ENCODE measurements at places on chromosomes 3 and 15.

- DNase-seq = no peak
These were observed 327.4 kb downstream of the SHQ1 start for GRCh38 chr3:72520690-72521308.

GRCh38 chr15:29813009-29813408, 9.3 kb downstream of the TJP1 start:
- DNase-seq = no peak

- no peak for DNase-seq
These were observed 6.0 kb downstream of the GATM start for GRCh38 chr15:45372041-45372995.

GRCh38 chr3:192914848-192915247, 2.8 kb downstream of the MB21D2 start:
- no peak for DNase-seq

DNA sequence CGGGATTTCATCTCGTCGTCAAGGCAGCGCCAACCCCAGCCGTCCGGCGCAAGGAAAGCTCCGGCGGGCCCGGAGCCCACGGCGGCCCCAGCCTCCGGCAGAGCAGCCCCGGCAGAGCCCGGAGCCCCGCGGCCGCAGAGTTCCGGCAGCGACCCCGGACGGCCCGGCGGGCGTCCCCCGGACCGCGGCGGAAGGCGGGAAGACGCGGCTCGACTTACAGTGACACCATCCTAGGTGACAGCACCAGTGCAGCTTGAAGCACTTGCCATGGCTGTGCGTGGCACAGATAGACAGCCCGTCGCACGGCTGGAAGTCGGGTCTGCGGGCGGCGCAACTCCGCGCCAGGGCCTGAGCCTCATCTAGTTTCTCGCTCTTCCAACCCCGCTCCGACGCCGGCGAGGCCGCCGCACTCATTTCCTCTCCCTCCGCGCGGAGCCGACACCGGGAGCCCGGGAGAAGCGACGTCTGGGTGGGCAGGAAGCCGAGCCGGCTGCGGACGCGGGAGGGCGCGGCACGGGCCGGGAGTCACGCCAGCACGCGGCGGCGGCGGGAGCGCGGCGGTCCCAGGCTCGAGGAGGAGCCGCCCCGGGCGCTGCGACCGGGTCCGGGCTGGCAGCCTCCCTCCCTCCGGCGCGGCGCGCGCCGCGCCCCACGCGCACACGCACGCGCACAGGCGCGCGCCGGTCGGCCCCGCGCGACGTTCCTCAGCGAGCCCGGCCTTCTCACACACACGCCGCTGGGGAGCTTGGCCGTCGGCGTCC, at the start of gene C3orf70:
Gene C3orf70, minus strand, starts transcription at position 651 of the 761 bp plus-strand sequence. Its CDS starts 237 bp downstream, at position 414.
- peak; percentile 80 for DNase-seq

DNA sequence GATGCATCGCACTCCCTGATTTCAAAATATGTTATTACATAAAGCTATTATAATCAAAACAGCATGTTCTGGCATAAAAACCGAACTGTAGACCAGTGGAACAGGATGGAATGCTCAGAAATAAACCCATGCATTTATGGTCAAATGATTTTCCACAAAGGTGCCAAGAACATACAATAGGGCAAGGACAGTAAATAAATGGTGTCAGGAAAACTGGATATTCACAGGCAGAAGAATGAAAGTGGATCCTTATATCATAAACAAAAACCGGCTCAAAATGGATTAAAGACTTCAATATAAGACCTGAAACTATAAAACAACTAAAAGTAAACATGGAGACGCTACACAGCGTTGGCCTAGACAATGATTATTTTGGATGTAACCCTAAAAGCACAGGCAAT, 22.6 kb downstream of the USP50 start:
- no peak for DNase-seq

DNA sequence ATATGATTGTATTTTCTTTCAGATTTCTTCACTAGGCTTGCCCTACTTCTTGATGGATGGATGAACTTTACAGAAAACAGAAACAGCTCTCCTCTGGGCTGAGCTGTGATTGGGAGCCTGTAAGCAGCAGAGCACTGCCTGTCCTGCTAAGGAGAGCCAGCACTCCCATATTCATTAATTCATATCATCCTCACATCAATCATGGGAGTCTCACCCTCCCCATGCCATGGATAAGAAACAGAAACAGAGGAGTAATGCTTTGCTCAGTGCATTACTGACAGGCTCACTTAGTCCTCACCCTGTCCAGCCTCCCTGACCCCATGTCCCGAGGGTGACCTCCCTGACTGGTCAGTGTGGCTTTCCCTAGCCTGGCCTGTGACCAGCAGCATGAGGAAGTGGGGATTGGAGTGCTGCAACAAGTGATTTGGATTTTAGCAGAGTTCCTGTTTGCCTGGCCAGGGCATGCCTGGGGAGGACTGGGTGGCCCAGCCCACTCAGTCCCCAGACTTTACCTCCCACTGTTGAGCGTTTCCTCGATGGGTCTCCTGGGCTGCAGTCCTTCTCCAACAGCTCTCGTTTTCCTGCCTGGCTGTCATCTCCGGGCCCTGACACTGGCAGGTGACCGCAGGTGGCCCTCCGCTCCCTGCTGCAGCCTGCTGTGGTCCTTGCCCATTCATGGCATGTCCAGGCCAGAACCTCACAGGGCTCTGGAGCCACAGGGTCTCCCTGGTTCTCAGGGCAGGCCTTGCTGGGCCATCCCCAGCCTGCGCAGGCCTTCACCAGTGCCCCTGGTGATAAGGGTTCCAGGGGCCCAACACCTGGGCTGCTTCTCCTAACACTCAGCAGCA, 1.3 kb upstream of the TMIE start:
- DNase-seq = no peak

DNA sequence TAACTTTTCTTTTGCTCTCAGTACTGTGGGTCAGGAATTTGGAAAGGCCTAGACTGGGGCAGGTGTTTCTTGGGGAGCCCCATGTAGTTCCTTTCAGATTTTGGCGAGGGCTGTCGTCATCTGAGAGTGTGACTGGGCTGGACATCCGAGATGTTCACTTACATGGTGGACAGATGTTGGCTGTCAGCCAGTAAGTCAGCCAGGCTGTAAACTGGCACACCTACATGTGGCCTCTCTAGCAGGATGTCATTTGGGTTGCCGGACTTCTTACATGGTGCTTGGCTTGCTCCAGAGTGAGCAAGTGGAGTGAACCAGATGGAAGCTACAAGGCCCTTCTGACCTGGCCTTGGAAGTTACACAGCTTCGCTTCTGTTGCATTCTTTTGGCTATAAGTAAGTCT, 20.7 kb downstream of the TATDN2 start:
- DNase-seq = no peak

DNA sequence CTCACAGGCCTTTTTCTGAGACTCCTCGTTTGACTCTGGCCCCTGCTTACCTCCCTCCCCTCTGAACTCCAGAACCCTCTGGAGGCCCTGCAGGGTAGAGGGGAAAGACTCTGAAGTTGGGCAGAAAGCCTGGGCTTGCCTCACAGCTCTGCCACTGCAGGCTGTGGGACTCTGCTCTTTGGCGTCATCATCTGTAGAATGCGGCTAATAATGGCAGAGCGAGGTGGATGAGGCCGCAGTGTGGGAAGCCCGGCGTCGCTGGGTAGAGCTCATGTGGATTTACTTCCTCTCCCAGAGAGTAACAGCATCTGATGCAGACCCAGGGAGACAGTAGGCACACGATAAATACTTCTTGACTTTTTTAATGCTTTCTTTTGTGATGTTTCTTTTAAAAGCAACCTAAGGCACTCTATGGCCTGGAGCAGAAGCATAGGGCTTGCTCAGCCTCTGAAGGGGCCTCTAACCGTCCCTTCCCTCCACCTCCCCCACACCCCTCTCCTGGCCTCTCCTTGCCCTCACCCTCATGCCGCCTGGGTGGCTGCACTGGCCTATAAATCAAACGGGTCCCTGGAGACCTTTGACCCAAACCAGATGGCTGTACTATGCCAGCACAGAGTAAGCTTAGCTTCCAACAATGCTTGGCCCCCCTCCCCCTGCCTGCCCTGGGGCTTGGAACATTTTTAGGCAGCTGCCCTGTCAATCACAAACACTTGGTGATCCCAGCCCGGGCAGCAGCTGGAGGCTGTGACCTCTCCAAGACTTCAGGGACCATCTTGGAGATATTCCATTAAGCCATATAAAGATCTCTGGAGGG, 32.9 kb downstream of the SPSB4 start:
- no peak for DNase-seq

- no peak for DNase-seq
These were observed 516.7 kb downstream of the FOXP1 start for GRCh38 chr3:71066849-71067261.

DNA sequence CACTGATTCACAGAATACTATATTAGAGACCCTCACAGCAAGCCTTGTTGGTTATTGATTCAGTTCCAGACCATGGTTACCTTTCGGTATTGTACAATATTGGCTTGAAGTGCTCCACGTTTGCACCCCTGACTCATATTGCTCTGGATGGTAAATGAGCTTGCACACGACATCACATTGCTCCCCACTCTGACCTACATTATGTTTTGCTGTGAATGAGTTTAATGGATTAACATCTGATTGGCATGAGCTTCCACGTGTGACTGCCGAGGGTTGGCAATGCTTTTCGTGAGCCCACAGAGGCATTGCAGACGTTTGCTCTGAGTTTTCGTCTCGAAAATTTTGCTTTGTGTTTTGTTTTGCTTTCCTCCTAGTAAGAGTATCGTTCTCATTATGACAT, 225.8 kb upstream of the ICE2 start:
- DNase-seq = no peak

DNA sequence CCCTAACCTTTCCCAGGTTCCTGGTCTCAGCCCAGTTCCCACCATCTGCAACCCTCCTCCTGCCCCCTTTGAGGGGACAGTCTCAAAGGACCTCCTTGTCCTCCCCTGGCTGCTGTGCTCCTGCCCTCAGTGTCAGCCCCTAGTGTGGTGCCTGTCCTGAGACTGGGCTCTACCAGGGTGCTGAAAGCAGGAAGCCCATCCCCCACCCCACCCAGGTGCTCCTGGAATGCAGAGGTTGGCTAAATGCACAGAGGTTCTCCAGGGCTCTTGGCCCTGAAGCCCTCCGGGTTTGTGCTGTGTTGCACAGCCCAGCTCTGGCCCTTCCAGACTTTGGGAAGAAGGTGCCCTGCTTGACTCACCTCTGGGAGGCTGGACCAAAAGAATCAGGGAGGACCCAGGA, 21.8 kb downstream of the C3orf18 start:
- no peak for DNase-seq

- DNase-seq = no peak
These were observed 14.6 kb upstream of the TFRC start for GRCh38 chr3:196096382-196096953.

- DNase-seq = no peak
These were observed 72.3 kb downstream of the XXYLT1 start for GRCh38 chr3:195198426-195199346.

DNA sequence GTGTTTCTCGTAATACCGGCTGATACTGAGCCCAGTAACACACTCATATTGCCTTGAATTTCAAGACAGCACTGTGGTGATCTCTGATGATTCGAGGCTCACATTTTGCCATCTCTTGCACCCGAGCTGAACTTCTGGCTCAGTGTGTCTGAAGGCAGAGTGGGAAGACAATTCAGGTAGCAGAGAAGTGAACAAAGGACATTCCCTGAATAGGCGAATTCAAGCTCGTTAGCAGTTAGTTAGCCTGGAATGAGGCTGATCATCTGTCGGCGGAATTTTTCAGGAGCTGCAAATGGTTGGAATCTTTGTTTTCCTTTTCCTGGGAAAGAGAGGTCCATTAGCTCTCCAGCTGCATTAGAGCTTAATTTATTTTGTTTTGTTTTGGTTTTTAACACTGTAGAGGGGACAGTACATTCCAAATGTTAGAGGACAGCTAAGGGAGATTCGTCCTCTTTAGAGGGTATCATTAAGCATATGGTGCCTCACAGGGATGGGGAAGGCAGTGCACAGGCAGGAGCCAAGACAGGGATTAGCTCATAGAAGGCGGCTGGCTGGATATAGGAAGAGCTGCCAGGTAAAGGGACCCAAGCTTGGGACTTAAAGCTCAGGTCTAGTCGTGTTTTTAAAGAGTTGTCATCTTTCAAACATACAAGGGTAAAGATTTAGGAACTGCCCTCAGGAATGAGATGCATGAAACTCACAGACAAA, 119.7 kb upstream of the DLG1 start:
- DNase-seq = no peak

DNA sequence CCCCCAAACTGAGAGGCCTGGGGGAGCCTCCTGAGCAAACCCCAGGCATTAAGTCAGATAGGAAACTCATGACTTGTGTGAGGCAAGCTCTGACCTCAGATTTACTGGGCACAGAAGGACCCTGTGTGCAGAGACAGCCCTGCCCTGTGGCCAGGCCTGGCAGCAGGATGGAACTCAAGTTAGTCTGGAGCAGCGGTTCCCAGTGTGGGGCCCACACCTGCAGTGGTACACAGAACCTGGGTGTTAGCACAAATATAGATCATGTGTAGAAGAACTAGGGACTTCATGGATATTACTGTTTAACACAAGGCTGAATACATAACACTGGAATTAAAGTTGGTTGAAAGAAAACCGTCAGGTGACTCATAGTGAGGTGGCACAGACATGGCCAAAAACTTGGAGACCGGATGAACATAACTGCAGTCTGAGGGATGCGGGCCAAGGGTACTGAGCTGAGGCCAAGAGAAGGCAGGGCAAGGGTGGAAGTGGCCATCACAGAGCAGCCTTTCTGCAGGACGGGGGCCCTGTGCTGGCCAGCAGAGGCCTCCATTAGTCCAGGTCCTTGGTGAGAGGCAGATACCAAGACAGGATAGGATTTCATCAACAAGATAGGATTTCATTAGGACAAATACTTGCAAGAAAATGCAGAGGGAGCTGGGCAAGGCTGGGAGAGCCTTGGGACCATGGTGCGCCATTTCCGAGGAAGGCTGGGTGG, 40.9 kb downstream of the IRAK2 start:
- peak; percentile 74 for DNase-seq

DNA sequence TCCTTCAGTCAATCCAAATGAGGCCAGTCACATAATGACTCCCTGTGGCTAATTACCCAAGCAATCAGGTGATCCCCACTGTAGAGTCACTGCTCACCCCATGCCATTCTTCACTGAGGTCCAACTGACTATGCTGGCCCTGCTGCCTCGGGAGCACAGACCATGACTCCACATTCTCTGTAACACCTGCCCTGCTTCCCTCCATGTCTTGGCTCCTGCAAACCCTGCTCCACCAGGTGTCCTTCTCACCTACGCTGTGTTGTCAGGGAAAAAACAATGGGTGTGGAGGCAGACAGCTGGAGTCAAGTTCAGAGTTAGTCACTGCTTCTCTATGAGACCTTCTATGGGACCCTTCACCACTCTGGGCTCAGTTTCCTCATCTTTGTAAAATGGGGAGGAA, 6.1 kb upstream of the SFMBT1 start:
- DNase-seq = no peak

- no peak for DNase-seq
These were observed 66.9 kb upstream of the SLC6A1 start for GRCh38 chr3:10925436-10926255.

- peak; percentile 86 for DNase-seq
These were observed 65.4 kb downstream of the BDH1 start for GRCh38 chr3:197490098-197491058.

Data from 8988T (cell line).